ENCODE measurements at places on chromosomes 5 and 9.

DNA sequence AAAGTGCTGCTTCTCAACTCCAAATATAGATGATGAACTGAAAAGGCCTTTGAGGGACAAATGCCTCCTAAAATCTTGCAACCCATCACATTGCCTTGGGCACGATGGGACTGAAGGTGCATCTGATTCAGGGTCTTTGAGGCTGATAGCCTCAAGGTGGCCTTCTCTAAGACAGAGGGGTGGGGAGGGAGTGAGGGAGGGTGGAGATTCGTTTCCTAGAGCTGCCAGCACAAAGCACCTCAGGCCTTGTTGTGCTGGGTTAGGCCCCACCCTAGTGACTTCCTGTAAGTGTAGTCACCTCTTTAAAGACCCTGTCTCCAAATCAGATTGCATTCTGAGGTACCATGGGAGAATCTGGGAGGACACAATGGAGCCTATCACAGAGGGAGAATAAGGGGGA is 57.1 kb downstream of the BARX1 start:
- no peak for DNase-seq

DNA sequence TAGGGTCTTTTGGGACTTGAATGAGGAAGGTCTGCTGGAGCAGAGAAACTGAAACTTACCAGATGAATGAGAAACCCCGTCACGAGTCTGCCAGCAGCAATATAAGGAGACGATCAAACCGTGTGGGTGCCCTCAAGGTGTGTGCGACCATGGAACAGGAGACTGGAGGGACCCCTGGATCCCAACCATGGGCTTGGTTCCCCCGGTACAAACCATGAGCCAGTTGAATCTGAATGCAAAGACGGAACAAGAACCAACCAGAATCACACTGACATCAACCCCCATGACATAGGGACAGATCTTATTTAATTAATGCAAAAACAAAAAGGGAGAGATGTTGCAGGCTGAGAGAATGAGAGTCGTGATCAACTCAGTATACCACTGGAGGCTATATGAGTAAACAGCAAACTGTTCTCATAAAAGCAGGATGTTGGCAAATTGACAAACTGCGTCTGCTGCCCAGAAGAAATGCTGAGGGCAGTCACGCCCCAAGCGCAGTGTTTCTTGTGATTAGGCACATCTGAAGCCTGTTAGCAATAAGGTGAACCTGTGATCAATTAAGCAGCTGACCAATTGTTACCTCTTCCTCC is 475.5 kb upstream of the ACO1 start:
- DNase-seq = no peak

DNA sequence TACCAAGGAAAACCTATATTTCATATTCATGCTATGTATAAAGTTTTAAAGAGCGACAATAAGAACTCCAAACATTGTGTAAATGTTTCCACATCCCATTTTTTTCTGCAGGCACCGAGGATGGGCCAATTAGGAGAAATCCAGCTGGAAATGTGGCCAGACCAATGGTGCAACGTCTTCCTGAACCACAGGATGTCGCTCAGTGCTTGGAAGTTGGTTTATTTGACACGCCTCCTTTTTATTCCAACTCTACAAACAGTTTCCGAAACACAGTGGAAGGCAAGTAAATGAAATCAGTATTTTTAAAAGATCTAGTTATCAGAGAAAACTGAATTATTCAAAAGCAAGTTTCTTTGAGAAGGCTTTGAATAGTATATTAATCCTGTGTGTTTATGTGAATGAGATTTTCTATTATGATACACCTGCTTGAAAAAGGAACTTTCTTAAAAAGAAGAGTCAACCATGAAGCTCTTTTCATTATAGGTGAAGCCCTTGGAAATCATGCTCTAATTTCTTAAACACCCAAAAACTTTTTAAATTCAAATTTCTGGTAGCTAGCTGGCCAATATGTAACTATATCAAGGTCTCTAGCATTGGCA is 9.1 kb downstream of the TYRP1 start:
- DNase-seq = peak; percentile 30

GRCh38 chr9:22237497-22238363 is 208.9 kb upstream of the DMRTA1 start:
- DNase-seq = peak; percentile 70

GRCh38 chr9:18516965-18517364 is 43.0 kb downstream of the ADAMTSL1 start:
- DNase-seq = no peak

DNA sequence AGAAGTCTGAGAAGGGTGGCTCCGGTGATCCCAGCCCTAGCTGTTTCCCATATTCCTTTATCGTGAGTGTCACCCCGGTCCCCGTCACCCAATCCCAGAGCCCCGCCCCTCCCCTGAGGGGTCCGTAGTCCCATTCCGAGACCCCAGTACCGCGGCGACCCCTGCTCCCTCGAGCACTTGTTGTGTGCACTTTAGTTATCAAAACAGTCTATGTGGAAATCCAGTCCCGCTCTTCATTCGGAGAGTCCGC is 223 bp downstream of the LRSAM1 start:
- DNase-seq = no peak

DNA sequence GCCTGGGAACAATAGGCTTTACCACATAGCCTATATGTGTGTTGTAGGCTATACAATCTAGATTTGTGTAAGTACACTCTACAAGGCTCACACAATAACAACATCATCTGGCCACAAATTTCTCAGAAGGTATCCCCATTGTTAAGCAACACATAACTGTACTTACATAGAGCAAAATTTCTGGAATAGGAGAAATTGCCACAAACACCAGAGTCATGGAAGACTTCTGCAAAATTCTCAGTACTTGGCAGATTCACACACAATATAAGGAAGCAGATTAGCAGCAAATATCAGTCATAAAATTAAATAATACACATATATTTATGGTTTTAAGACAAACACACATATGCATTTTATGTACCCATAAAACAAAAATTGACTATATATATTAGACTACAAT is 16.4 kb downstream of the GNAQ start:
- DNase-seq = no peak

DNA sequence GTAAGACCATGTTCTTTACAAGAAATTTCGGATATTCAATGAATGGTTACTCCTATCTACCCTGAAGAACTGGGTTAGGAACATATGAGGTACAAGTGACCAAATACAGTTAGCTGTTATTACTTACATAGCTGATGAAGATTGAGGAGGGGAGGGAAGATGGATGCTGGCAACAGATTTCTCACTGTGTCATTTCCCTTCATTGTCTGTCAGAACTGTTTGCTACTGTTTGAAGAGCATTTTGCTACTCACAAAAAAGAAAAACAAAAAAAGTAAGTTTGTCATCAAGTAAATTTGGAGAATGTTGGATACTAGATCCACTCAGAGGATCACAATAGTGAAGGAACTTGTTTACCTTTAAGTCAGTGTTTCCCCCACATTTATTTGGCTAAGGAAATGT is 53.7 kb downstream of the ENC1 start:
- DNase-seq = no peak

GRCh38 chr5:108141676-108142075 is 240.2 kb downstream of the FBXL17 start:
- DNase-seq = no peak

DNA sequence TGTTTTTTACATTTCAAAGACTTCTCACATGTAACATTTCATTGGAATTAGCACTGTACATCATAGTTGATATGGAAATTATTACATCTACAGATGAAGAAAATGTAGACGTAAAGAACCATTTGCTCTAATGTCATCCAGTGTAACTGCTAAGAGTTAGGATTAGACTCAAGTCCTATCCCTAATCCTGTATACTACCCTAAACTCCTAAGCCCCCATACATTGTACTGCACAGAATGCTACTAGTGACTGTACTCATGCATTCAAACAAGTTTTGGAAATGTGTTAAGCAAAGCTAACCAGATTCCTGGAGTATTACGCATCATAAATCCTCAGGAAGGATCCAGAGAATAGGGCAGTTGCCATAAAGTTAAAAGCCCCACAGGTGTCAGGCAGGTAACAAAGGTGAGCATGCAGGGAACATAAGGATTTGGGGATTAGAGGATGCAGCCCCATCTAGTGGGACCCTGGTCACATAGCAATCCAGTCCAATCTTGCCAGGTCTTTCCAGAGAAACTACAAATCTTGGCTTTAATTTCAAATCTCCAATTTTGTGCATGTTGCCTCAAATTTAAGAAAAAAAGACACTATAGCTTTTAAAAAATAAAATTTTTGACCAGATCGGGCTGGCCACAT is 32.0 kb downstream of the HAVCR1 start:
- no peak for DNase-seq

DNA sequence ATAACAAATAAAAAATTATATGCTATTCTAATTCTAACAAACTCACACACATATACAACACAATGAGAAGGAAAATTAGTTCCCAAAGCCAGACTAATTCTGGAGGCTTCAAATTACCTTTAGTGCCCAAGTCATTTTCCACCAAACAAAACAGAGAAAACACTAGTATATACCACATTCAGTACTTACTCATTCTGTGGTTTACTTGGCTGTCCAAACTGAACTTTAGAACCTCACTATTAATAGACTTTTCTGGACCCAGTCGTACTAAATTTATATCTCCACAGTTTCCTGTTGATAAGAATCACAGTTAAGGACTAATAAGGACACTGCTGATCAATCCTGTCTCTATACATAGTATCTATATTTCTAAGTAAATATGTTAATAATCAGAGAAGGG is 66.4 kb downstream of the SETX start:
- no peak for DNase-seq

- DNase-seq = no peak
Measured at GRCh38 chr5:99059685-99060084, 130.9 kb upstream of the CHD1 start.

- DNase-seq = no peak
Measured at GRCh38 chr9:106284296-106284695, 578.7 kb upstream of the ZNF462 start.

GRCh38 chr5:156802501-156802900 is 47.6 kb upstream of the PPP1R2B start:
- no peak for DNase-seq

DNA sequence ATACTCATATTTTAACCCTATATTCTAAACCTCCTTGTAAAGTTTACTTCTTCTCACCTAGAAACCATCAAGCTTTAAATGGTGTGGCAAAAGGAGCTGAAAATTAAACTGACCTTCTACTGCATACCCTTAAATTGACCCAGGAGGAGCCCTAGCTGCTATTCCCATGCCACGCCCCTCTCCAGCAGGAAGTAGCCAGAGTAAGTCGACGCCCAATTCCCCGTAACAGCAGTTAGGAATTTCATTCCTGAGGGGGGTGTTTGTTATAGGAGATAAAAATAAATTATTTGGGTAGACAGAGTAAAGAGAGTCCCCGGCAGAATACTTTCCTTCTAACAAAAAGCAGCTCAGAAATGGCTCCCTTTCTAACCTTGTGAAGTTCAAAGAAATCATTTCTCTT is 111.8 kb upstream of the FAM174A start:
- no peak for DNase-seq

DNA sequence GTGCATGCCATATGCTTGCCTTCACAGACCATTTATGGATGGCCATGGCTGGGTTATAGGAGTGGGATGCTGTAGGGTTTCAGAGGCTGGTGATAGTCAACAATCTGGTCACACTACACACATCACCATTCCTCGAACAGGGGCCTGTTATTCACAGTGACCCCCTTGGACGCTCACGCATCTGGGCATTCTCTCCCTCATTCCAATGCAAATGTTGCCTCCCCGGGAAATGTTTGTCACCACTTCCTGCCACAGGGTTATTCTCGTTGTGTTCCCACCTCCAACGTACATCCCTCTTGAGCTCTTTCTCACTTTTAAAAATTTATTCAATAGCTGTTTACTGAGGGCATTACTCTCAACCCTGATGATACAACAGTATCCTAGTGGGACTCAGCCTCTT is 135.4 kb downstream of the SCAMP1 start:
- no peak for DNase-seq

- DNase-seq = no peak
Measured at GRCh38 chr9:121294866-121295661, 27.1 kb downstream of the GSN start.

- DNase-seq = no peak
Measured at GRCh38 chr9:125990186-125990792, 243.1 kb downstream of the PBX3 start.

DNA sequence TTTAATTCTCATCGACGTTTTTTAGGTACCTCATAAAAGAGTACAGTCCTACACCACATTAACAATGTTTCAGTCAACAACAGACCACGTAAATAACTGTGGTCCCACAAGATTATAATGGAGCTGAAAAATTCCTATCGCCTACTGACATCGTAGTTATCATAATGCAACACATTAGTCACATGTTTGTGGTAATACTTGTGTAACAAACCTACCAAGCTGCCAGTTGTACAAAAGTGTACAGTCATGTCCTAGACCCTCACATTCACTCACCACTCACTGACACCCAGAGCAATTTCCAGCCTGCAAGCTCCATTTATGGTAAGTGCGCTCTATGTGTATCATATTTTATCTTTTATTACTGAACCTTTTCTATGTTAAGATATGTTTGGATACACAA is 16.8 kb downstream of the GNAQ start:
- no peak for DNase-seq

- no peak for DNase-seq
Measured at GRCh38 chr5:54162184-54162583, 148.2 kb downstream of the ARL15 start.

DNA sequence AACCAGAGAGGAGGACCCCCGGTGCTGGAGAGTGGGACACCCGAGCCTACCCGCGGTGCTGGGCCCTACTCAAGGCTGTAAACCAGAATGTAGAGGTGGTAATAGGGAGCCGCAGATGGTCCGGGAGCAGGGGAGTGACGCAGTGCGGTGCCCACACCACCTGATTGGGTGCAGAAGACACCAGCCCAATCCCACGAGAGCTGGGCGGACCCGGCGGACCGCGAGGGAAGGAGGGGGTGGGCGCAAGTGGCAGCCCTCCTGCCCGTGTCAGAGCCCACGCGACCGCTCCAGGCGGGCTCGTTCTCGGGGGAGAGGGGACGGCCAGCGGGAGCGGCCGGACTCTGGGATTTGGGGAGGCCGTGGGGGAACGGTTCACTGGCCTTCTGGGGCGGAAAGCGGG is 71.2 kb downstream of the C9orf50 start:
- no peak for DNase-seq

DNA sequence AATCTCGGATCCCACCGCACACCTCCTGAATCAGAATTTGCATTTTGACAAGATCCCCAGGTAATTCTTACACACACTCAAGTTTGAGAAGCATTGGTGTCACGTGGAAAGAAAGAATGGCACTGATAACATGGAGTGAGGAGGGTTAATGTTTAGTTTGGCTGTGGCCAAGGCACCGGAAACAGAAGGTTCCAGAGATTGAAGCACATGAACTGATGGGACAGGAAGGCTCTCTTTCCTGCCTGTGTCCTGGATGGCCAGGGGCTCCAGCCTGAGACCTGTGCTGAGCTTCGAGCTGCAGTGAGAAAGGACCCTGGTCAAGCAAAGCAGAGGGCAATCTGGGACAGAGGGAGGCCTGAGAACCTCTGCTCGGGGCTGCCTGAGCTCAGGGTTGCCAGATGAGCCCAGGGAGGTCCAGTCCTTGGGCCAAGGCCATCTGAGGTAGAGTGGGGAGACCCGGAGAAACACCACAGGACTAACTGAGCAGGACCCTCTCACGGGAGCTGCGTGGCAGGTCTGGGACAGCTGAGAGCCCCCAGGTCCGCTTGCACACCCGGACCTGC is 27.3 kb downstream of the AFAP1L1 start:
- no peak for DNase-seq

GRCh38 chr9:73183917-73184861 is 32.5 kb downstream of the ANXA1 start:
- peak; percentile 16 for DNase-seq

- DNase-seq = no peak
Measured at GRCh38 chr5:67146574-67146973, 50.0 kb downstream of the CD180 start.

GRCh38 chr5:107835096-107835495 is 164.4 kb upstream of the EFNA5 start:
- no peak for DNase-seq
